Activated CD4-positive, alpha-beta memory T cell treated with anti-CD3 and anti-CD28 coated beads for 36 hours (primary cell): ENCODE measurements at places on chromosomes 16 and 17. TPM values are rescaled to one million over a fixed set of nuclear protein-coding genes. Genes with fewer than 3 reads are reported as not detected.

DNA sequence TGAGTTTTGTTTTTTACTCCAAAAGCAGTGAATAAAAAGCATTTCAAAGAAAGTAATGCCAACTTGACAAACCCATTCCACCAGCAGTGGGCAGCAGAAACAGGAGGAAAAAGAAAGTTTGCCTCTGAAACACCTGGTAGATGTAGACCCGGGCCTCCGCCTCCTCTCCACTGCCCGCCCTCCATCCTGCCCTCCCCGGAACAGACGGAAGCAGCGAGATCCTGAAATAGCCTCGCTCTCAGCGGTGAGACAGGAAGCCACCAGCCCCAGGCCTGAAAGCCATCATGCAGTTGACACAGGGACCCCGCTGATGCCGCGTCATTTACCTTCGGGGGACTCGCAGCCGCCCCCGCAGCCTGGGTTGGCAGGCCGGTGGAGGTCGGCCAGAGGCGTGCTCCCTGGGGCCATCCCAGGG, 67.8 kb downstream of the C16orf78 start:
- H3K27me3 ChIP-seq = no peaks in the 10 kb centered on the region
- peaks cover 13% of the 10 kb centered on the region for H3K4me1 ChIP-seq
- peak overlapping the region; percentile 21 for H3K4me3 ChIP-seq
- peak; percentile 83 for DNase-seq
- H3K36me3 ChIP-seq = no peaks in the 10 kb centered on the region
- no peak overlapping the region for H3K27ac ChIP-seq

DNA sequence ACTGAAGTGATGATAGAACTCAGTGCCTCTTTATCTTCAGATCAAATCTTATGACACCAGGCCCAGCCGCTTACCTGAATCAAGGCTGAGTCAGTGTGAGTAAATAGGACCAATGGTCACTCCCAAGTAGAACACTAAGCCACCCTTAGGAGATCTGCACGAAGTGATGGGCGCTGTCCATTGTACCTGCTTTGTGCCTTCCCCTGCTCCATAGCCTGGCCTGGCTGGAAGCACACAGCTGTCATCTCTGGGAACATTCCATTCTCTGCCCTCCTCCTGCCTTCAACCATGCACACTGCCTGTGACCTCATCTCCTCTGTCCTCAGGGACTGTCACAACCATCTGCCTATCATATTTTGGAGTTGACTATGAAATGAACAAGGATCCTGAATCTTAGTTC, 279.5 kb upstream of the ASIC2 start:
- no peaks in the 10 kb centered on the region for H3K4me1 ChIP-seq
- no peak overlapping the region for H3K4me3 ChIP-seq
- no peaks in the 10 kb centered on the region for H3K36me3 ChIP-seq
- no peak overlapping the region for H3K27ac ChIP-seq
- DNase-seq = no peak

GRCh38 chr17:42453439-42453838, 5.2 kb upstream of the ATP6V0A1 start:
- no peak overlapping the region for H3K27ac ChIP-seq
- no peak for DNase-seq
- peaks cover 18% of the 10 kb centered on the region for H3K4me1 ChIP-seq
- H3K36me3 ChIP-seq = no peaks in the 10 kb centered on the region

DNA sequence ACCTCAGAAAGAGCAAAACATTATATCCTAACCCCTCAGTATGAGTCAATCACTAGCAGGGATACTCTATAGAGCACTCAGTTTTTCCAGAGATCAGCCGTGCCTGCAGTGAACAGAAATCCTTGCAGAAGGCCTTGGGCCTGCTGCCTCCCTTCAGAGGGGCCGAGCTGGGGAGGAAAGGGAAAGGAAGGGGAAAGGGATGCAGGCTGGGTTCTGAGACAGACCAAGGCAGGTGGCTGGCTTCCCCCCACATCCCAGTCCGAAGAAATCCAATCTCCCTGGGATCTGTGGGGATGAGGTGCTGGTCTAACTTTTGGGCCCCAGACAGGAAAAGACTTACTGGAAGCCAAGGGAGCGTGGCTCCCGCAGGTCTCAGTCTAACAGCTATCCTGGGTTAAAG, 25.3 kb downstream of the SRL start:
- no peak overlapping the region for H3K4me3 ChIP-seq
- DNase-seq = no peak
- no peaks in the 10 kb centered on the region for H3K36me3 ChIP-seq
- no peak overlapping the region for H3K27ac ChIP-seq

- peaks cover 11% of the 10 kb centered on the region for H3K36me3 ChIP-seq
- H3K4me3 ChIP-seq = no peak overlapping the region
- no peaks in the 10 kb centered on the region for H3K27me3 ChIP-seq
Measured at GRCh38 chr17:44350733-44351226, 5.7 kb downstream of the GRN start.

DNA sequence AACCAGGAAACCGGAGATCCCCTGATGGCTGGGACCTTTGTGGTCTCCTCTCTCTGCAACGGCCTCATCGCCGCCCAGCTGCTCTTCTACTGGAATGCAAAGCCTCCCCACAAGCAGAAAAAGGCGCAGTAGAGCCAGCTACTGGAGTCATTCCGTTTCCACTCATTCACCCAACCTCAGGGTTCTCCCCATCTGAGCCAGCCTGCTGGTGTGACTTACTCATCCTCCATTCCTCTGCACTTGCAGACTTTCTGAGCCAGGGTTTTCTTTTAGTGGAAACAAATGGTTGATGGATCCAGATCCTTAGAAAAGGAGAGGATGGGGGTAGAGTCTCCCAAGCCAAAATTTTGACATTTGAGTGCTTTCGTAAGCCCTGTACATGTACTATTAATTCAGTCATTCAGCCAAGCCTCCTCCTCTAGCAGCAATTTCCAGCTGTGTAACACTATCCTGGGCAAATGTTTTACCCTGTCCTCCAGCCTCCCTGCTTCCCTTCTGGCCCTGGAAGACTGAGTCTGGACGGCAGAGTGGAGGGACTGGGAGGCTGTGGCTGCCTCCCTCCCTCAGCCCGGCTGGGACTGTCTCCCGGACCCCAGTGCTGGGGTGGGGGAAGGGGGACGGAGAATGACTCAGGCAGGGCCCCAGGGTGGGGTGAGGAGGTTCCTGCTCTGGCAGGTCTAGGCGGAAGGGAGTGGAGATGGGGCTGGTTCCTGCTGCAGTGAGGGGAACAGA, 2.3 kb downstream of the SOX15 start:
- H3K4me1 ChIP-seq = peaks cover 20% of the 10 kb centered on the region
- H3K36me3 ChIP-seq = peaks cover 21% of the 10 kb centered on the region
- no peak overlapping the region for H3K4me3 ChIP-seq
- no peaks in the 10 kb centered on the region for H3K27me3 ChIP-seq
- DNase-seq = no peak

GRCh38 chr16:68642436-68643101, 2.5 kb upstream of the CDH3 start:
- peaks cover 25% of the 10 kb centered on the region for H3K4me1 ChIP-seq
- peak; percentile 27 for DNase-seq
- H3K36me3 ChIP-seq = no peaks in the 10 kb centered on the region
- H3K4me3 ChIP-seq = no peak overlapping the region
- H3K27me3 ChIP-seq = peaks cover 43% of the 10 kb centered on the region
- no peak overlapping the region for H3K27ac ChIP-seq

DNA sequence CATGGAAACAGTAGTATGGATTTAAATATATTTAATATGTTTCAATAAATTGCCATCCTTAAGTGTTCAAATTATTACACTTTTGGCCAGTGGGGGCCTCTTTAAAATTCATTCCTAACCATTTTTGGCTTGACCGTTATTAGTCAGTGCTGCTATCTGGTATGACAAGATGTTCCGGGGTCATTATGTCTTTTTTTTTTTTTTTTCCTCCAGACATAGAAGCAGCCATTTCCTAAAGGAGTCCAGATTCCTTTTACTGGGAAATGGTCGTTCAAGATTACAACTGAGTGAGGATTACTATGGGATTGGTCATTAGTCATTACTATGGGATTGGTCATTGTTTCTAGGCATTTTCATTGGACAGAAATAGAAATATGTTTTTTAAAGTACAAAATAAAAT, 53.4 kb downstream of the NF1 start:
- H3K27ac ChIP-seq = no peak overlapping the region
- no peak overlapping the region for H3K4me3 ChIP-seq
- no peaks in the 10 kb centered on the region for H3K36me3 ChIP-seq
- H3K4me1 ChIP-seq = no peaks in the 10 kb centered on the region
- DNase-seq = no peak
- no peaks in the 10 kb centered on the region for H3K27me3 ChIP-seq

DNA sequence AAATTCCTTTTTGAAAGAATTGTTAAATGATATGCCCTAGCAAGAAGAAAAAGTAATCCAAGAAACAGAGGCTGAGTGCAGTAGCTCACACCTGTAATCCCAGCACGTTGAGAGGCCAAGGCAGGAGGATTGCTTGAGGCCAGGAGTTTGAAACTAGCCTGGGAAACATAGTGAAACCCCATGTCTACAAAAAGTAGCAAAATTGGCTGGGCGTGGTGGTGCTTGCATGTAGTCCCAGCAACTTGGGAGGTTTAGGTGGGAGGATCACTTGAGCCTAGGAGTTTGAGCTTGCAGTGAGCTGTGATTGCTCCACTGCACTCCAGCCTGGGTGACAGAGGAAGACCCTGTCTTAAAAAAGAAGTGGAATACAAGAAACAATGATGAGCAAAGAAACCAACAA, 56.1 kb downstream of the NT5M start:
- peaks cover 2% of the 10 kb centered on the region for H3K4me1 ChIP-seq
- H3K36me3 ChIP-seq = no peaks in the 10 kb centered on the region
- no peak overlapping the region for H3K4me3 ChIP-seq
- H3K27ac ChIP-seq = no peak overlapping the region
- peaks cover 3% of the 10 kb centered on the region for H3K27me3 ChIP-seq
- DNase-seq = no peak

DNA sequence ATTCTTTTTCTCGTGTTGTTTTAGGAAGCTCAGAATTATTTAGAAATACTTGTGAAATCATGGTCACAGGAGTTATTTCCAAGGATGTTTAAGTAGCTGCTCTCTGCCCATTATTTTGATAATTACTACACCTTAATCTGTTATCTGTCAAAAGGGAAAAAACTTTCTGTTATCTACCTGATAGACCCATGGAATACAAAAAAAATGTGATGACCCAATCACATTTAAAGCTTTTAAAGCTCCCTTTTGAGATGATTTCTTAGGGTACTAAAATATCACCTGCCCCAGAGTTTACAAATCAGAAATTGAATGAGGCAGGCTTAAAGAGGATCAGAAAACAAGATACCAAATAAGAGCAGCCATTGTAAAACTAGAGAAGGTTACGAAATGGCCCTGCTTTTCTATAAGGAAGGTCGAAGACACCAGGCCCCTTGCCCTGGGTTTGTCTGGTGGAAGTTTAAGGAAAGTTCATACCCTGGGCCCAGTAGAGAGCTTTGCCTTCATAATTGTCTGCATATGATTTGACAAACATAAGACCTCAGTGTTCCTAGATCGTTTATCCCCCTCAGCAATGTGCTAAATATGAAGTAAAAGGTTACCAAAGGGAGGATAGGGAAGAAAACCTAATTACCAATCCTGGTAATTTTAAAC, 149.9 kb upstream of the TBX2 start:
- H3K4me3 ChIP-seq = no peak overlapping the region
- no peaks in the 10 kb centered on the region for H3K27me3 ChIP-seq
- peaks cover 11% of the 10 kb centered on the region for H3K4me1 ChIP-seq

- H3K27ac ChIP-seq = no peak overlapping the region
- no peaks in the 10 kb centered on the region for H3K36me3 ChIP-seq
- DNase-seq = no peak
- H3K4me3 ChIP-seq = no peak overlapping the region
- H3K4me1 ChIP-seq = peaks cover 39% of the 10 kb centered on the region
Measured at GRCh38 chr17:78318843-78319242, 41.0 kb downstream of the SOCS3 start.

GRCh38 chr17:40316571-40317344, 7.8 kb downstream of the RARA start:
- no peaks in the 10 kb centered on the region for H3K27me3 ChIP-seq
- DNase-seq = no peak
- no peak overlapping the region for H3K4me3 ChIP-seq

GRCh38 chr17:44207743-44208142, 8.1 kb upstream of the ATXN7L3 start:
- no peak for DNase-seq
- no peaks in the 10 kb centered on the region for H3K27me3 ChIP-seq
- H3K4me3 ChIP-seq = no peak overlapping the region
- H3K27ac ChIP-seq = peak overlapping the region; percentile 38

Gene TEX14
- 0.14 TPM for total RNA-seq

Gene TP53TG3F
- not detected for total RNA-seq

Gene CPPED1
- total RNA-seq = 11.0 TPM

Gene PPL
- total RNA-seq = 0.05 TPM

Gene MYH2
- not detected for total RNA-seq

Gene MARVELD3
- not detected for total RNA-seq

Gene TBC1D3K
- not detected for total RNA-seq

Gene RPL38
- total RNA-seq = 1,580 TPM
